ENCODE measurements at places on chromosomes 3 and 15. TPM values are rescaled to one million over a fixed set of nuclear protein-coding genes. Genes with fewer than 3 reads are reported as not detected.

KNG1 gene
- total RNA-seq, result not detected

ZIC4 gene
- total RNA-seq, result 0.06 TPM

BTD gene
- total RNA-seq, result 20.5 TPM

BFSP2 gene
- not detected for total RNA-seq

GOLGA6B gene
- not detected for total RNA-seq

TEX264 gene
- 39.5 TPM for total RNA-seq

GP9 gene
- not detected for total RNA-seq

RAB8B gene
- 47.4 TPM for total RNA-seq

MYLK gene
- 234 TPM for total RNA-seq

ROBO2 gene
- total RNA-seq, result 3.2 TPM

DPH3 gene
- 16.7 TPM for total RNA-seq

GLDN gene
- 6.5 TPM for total RNA-seq

DNAH12 gene
- under 0.01 TPM for total RNA-seq

CCR9 gene
- not detected for total RNA-seq

ZNF592 gene
- total RNA-seq, result 3.3 TPM

CPN2 gene
- not detected for total RNA-seq

FSIP1 gene
- 1.5 TPM for total RNA-seq

ACTRT3 gene
- total RNA-seq, result 6.1 TPM

UBE2Q2 gene
- total RNA-seq, result 42.1 TPM

KBTBD12 gene
- not detected for total RNA-seq

CKMT1B gene
- total RNA-seq, result not detected

ADPRH gene
- 3.6 TPM for total RNA-seq

MEGF11 gene
- total RNA-seq, result not detected

DUOX1 gene
- total RNA-seq, result not detected

All from aortic smooth muscle cell (primary cell).